T-helper 1 cell (primary cell): ENCODE measurements at places on chromosomes 3 and 15.

GRCh38 chr15:83549623-83550022 lies 102.5 kb downstream of the SH3GL3 start:
- no peak for DNase-seq

GRCh38 chr3:134437211-134437752 lies 48.5 kb downstream of the ANAPC13 start:
- no peak for DNase-seq

- no peak for DNase-seq
Measured at GRCh38 chr3:178443634-178444033, 92.6 kb upstream of the KCNMB2 start.

- DNase-seq: no peak
Measured at GRCh38 chr15:99187936-99188335, 61.4 kb downstream of the TTC23 start.

- DNase-seq: no peak
Measured at GRCh38 chr15:62109982-62110851, 43.4 kb downstream of the C2CD4A start.

- no peak for DNase-seq
Measured at GRCh38 chr15:63800241-63800640, 33.5 kb downstream of the HERC1 start.

GRCh38 chr3:140494970-140495369 lies 182.9 kb upstream of the TRIM42 start:
- no peak for DNase-seq

DNA sequence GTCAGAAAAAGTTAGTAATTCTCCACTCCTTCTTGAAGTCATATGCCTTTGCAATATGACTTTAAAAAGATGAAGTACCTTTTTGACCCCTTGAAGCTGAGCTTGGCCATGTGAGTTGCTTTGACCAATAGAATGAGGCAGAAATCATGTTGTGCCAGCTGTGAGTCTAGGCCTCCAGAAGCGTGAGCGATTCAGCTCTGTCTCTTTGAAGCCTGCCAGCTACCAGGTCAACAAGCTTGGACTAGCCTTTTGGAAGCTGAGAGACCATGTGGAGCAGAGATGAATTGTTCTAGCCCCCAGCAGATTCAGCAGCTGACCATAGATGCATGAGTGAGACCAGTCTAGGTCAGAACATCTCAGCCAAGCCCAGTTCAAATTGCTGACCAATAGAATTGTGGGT lies 69.8 kb upstream of the EOMES start:
- no peak for DNase-seq

DNA sequence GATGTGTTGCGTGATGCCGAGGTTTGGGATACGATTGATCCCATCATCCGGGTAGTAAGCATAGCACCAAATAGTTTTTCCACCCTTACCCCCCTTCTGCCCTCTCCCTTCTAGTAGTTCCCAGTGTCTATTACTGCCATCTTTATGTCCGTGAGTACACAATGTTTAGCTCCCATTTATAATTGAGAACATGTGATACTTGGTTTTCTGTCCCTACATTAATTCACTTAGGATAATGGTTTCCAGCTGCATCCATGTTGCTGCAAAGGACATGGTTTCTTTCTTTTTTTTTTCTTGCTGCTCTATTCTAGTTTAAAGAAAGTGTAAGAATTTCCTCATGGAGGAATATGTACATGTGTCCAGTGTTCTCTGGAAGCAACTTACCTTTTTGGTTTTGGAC lies 51.8 kb downstream of the NSUN3 start:
- no peak for DNase-seq

- DNase-seq: no peak
Measured at GRCh38 chr15:100193277-100193860, 148.4 kb downstream of the ADAMTS17 start.

GRCh38 chr3:133964547-133964946 lies 65.2 kb downstream of the SLCO2A1 start:
- no peak for DNase-seq

DNA sequence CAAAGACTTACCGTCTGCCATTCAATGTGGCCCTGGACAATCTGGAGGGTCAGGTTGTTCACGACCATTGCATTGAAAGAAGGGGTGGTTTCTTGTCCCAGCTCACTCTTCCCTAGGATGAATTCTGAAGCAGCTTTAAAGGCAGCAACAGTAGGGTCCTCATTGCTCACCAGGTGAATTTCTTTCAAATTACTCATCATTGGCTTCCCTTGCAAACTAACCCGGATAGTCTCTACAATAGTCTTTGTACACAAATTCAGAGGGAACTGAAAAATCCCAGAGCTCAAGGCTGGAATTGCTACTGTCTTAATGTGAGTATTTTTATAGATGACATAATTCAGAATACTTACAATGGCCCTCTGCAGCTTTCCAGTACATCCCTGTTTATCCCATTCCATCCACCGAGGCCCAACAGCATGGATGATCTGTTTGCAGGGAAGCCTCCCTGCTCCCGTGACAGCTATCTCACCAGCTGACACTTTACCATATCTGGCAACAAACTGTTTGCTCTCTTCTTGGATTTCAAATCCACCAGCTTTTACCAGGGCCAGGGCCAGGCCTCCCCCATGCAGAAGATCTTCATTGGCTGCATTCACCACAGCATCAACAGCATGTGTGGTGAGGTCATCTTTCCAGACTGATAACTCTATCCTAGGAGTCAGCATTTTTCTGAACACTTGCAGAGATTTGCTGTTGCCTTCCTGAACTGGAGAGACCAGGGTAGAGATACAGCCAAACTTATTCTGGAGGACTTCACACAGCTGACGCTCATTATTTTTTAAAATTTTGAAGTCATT lies 8.6 kb downstream of the PARP9 start:
- DNase-seq: no peak

- no peak for DNase-seq
Measured at GRCh38 chr3:188746291-188746783, 425.4 kb upstream of the TPRG1 start.

- DNase-seq: no peak
Measured at GRCh38 chr3:57598765-57599360, 1.7 kb upstream of the ARF4 start.

DNA sequence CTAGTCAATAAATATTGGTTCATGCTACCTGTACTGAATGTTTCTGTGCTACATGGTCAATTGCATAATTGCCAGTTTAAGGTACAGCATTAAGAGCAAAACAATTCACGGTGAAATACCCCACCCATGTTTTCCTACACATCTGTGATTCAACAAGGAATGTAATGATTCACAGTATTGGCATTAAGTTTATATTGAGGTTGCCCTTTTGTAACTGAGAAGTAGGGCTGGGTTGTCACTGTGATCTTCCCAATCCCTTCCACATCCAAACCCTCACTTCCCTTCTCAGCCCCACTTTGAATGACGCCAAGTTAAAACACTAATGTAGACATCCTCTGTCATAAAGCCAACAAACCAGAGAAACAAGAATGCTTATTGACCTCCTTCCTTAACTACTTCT lies 112.0 kb upstream of the TJP1 start:
- no peak for DNase-seq

GRCh38 chr3:128487538-128487812 lies 5.5 kb downstream of the GATA2 start:
- DNase-seq: no peak

DNA sequence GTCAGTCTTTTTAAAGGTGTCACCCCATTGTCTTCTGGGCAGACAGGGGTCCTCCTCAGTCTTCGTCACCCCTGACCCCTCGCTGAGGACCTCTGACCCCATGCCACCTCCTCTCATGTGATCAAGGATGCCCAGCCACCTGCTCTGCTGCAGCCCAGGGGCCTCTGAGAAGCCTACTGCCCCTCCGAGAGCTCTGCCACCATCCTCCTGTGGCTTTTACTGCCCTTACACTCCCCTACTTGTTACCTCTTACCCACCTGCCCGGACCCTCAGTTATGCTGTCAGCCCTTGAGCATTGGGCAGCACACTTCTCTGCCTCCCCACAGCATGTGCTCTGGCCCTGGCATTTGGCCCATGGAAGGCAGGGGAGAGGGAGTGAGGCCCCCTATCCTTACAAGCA lies 123.2 kb downstream of the LRRK1 start:
- no peak for DNase-seq

DNA sequence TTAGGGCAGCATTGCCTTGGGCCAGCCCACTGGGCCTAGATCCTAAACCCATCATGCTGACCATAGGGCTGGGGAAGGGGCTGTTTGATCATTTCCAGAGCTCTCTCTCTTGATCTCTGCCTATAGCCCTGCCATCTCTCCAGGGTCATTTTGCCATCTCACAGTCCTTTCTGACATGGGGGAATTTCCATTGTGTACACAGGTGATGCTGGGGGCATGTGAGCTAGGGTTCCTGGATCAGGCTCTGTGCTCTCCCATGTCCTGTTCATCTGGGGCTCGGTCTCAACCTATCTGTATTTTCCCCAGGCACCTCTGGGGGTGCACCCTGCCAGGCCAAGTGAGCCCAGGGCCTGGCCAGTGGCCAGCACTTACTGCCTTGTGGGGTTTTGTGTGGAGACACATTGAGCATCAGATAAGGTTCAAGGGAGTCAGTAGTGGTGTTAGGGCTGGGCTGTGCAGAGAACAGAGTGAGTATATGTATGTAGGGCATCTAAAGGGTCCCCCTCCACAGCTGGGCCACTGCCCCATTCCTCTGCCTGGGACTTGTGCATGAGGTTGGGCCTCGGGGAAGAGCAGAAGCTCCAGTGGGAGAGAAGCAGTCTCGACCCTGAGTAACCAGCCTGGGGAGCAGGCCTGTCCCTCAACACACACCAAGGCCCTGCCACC lies 25.7 kb upstream of the APEH start:
- no peak for DNase-seq

- no peak for DNase-seq
Measured at GRCh38 chr3:5160940-5161858, 26.3 kb upstream of the EDEM1 start.

DNA sequence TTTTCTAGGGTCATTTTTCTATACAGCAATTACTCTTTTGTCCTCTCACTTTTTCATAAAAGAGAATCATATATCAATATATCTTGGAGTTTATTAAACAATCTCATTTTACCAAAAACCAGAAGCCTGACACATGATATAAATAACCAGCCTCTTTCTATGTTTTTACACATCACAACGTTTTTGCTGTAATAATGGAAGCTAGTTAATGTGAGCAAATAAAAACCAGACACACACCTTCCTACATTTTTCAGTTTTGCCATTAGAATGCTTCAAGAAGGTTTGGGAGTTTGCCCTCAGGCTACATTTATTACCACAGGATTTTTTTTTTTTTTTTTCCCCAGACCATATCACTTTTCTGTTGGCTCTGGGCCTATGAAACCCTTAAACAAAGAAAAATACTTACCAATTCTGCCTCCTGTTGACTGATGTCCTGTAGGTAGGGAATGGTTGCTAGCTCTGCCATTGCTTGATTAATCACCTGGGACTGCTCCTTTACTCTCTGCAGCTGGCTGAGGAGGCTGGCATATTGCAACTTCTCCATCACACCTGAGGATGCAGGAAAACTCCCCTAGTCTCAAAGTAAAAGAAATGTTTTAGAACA lies 165.5 kb downstream of the ECT2 start:
- DNase-seq: no peak

- DNase-seq: no peak
Measured at GRCh38 chr15:74794248-74794969, 12.5 kb downstream of the CSK start.

DNA sequence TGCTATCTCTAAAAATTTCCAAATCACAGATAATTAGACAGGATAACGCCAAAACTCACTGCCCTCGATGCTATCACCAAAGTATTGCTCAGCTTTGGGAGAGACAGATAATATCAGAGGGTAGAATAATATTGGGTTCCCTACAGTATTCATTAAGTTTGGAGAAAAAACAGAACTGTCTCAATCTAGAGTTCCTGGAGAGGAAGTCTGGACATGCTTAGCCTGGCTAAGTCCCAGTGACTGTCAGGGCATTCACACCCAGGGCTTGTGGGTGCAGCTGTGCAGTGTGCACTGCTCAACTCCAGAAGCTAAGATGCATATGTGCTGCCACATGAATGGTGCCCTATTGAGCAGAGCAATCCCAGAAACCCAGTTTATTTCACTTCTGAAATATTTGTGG lies 459.6 kb upstream of the DPH6 start:
- no peak for DNase-seq

GRCh38 chr3:63870615-63871005 lies 6.9 kb downstream of the ATXN7 start:
- no peak for DNase-seq

DNA sequence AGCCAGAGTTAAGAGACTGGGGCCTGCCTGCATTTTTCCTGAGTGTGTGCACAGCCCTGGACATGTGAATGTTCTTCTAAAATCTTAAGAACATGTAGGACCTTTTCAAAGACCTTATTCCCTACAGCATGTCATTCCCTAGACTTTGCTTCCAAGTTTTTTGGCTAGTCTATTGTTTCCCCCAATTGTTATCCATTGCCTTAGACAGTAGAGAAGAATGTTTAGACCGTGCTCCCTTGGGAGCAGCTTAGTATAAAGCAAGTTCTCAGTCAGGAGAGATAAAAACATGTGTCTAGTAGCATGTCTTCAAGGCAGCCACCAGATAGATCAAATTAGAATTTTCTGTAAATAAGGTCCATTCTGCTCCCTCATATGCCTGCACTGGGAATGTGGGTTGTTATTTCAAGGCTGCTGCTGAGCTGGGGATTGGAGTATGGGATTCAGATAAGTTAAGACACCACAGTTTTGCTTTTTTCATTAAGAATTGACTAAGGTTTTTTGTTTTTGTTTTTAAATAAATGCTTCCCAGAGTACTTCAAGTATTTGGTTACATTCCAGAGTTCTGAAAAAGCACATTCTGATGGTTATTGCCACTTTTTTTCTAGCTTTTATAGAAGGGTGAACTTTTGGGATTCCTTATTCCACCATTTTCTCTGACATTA lies 246.7 kb downstream of the RORA start:
- no peak for DNase-seq

GRCh38 chr3:146159037-146159436 lies 1.9 kb downstream of the PLOD2 start:
- no peak for DNase-seq

DNA sequence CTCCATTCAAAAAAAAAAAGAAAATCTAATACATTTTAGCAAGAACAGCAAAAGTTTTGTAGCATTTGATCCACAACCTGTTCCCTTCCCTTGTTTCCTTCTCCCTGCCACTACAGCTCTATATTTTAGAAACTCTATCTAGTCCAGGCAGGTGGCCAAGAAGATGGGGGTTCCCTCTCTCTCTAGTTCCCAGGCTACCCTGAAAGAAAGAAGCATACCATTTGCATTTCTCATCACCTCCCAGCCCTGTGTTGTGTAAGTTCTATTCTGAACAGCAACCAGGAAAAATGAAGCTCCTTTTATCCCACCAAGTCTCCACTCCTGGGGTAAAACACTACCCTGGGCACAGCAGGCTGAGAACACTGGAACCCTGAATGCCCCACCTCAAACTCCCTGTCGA lies 100.0 kb downstream of the PCCB start:
- DNase-seq: no peak

DNA sequence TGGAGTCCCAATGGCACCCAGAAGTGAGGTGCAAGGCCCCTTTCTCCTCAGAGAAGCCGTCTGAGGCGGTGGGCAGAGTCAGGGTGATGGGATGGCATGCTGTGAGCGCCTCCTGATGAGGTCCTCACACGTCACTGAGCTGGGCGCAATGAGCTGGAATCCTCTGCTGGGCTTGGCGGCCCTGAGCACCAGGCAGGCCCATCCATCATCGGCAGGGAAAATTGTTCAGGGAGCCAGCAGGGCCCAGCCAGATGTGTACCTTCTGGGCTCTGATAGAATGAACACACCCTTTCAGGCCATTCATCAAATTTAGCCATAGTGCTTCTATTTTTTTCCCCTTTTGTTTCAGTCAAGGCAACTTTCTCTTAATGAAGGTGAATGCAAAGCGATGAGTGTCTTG lies 43.7 kb downstream of the FAM3D start:
- DNase-seq: no peak
